ENCODE measurements at places on chromosomes 2 and 18.

DNA sequence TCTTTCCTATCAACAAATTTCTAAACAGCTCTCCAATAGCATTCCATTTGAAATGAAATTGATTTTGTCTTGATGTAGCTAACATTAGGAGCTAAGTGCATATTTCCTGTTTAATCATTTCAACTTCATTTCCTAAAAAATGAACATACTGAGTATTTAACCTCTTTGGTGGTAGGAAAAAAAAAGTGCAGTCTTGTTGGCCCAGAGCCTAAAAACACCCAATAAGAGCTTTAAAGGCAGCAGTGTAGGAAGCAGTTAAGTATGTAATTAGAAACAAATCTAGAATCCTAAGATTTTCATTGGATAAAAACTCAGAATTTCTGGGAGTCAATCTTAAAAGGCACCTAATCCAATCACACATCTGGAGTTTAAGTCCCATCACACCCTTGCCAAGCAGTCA, 71.0 kb upstream of the RBMS1 start:
- DNase-seq, result no peak

DNA sequence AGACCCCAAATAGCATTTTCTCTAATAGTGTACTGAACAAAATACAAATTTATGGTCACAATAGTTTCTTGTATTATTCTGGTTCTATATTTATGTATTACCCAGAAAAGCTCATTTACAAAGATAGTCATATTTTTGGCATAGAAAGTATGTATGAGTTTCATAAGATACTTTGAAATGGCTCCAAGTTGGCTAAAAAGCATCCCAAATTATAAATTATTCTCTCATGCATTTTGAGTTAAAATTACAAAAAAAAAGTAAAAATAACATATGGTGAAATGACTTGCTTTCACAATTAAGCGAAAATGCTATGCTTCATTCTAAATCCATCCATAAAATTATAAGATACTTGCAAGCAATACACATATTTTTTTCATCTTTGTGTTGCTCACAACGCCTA, 530.7 kb downstream of the ZNF804A start:
- no peak for DNase-seq

GRCh38 chr18:12659904-12660605, 2.1 kb upstream of the SPIRE1 start:
- DNase-seq, result peak; percentile 30

DNA sequence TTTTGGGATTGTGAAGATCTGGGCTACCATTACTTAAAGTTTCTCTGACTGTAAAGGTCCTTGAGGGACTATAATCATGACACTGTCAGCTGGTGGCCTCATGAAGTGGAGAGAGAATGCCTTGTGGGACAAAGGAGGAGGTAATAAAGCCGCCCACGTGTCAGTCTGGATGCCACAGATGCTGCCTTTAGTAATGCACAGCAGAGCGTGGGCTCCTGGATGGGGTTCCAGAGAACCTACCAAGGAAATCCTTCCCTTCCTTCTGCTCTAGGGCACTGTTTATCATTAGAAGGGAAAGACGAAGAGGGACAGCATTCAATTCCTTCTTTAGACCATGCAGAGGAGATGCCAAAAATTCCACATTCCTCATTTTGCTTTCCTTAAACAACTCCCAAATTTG, 63.5 kb downstream of the COL5A2 start:
- no peak for DNase-seq

DNA sequence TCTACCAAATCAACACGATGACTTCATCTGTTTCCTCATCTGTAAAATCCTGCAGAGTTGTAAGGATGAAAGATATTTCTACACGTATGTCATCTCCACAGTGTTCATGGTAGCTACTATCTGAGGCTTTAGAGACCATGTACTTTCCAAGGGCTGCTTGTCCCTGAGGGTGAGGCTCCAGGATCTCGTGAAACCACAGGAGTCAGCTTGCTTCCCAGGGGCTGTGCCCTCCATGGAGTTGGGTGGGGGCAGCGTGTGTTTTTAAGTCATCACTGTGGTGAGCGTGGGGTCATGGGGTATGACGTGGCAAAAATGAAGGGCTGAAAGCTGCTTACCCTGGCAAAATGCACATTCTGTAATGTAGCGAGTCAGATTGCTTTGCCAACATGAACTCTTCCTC, 81.6 kb downstream of the ASAP2 start:
- no peak for DNase-seq

GRCh38 chr2:119649364-119649917, 29.6 kb upstream of the TMEM177 start:
- no peak for DNase-seq

DNA sequence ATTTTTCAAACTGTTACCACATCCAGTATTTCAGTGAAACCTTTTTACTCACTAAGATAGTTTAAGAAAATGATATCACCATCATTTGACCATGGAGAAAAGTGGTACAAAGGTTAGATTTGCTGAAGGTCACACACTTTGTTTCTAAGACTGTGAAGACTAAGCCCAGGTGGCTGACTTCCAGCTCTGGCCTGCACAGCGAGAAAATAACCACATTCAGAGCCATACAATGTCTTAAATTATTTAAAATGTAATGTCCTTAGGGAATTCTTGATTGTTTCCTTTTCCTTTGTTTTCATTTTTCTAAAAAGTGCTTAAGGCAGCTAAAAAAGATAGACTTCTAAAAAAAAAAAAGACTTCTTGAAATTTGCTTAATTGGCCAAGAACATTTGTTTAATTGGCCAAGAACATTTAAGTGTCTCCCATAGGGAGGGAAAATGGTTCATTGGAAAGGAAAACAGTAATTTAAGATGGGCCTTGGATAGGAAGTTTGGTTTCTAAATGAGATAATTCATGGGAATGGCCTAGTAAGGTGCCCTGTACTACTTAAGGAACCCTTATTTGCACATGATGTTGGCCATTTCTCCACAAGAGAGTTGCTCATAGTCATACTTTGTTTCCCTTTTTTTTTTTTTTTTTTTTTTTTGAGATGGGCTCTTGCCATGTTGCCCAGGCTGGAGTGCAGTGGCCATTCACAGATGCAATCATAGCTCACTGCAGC, 45.2 kb downstream of the CYP1B1 start:
- DNase-seq, result no peak

DNA sequence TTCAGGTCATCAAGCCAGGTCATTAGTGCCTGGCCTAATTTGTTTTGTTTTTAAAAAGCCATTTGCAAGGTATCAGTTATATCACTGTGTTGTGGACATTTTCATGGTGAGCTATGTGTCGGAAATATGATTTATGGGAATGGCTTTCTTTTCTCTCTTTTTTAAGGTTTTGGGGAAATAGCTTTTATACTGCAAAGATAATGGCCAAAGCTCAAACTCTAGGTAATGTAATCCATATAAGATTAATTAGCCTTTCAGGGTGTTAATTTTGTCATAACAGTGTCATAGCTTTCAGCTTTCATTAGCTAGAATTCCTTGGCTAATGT, 45.8 kb downstream of the PCBP1 start:
- DNase-seq, result no peak

DNA sequence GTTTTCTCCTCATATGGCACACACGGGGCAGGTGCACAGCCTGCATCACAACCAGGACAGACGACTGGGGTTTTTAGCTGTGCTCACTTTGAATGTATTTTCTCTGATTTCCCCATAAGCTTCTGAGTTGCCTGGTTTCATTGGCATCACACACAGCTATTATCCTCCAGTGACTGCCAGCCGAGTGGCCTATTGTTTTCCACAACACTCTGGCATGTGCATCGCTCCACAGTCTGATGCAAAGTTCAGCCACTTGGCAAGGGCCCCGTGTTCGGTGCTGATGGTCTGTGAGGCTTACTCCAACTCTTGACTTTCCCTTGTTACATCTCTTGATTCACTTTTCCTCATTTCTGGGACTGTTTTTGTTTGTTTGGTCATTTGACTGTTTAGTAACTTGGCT, 593.1 kb downstream of the CBLN2 start:
- DNase-seq, result no peak

- no peak for DNase-seq
Observed at GRCh38 chr2:217269701-217270484, 410.0 kb upstream of the TNP1 start.

DNA sequence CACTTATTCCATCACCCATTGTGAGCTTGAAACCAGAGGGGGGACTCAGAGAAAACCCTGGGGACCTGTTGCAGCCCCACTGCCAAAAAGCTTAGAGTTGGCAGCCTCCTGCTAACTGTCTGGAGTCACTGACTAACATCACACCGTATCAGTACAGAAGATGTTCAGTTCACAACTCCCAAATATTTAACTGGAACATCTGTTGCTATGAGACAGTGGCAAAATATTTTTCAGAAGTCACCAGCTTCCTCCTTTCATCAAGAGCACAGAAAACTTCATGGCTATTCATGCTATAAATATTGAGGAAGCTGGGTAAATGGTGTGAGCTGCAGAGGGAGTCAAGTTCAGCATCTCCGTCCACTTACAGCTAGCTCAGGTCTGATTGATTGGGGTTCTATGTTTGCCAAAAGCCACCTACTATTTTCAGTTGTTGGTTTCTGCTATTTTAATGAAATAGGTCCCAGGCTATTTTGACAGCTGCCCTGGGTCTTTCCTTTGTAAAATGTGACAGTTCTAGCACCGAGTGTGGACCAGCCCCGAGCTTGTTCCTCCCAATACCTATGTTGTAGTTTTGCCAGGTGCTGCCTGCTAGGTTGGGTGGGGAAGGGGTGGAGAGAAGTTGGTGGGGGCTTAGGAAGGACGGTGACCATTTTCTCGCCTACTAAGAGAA, 9.8 kb downstream of the TUBB6 start:
- DNase-seq, result no peak

GRCh38 chr18:11327391-11328009, 178.1 kb upstream of the PIEZO2 start:
- no peak for DNase-seq

DNA sequence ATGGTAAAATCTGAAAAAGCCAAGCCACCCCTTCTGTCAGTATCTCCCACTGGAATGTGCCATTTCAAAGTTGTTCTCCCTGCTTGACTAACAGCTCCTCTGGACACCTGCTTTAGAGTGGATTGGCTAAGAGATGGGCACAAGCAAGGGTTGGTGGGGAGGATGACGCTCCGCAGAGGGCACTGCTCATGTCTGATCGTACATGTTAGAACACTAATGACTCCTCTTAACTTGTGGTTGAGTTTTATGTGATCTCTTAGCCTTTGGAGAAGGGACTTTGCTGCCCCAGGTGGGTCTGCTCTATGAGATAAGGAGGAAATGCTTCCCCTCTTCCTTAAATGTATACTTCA, 8.2 kb upstream of the KIAA2012 start:
- DNase-seq, result no peak

- DNase-seq, result no peak
Observed at GRCh38 chr2:192190474-192190873, 4.3 kb downstream of the TMEFF2 start.

DNA sequence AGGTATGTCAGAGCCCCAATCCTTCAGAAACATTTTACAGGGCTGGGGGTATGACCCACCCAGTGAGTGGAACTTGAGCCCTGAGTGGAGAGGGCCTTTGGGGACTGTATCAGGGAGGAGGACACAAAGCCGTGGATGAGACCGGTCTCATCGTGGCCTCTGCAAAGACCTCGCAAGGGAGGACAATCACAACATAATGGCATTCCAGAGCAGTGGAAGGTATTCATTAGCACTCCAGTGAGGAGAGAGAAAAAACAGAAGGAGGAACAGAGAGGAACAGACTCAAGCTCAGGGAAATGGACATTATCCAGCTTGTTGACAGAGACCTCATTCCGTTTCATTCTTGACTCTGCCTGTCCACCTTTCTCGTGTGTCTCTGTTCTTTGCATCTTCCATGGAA, 38.8 kb upstream of the CTAGE1 start:
- no peak for DNase-seq

GRCh38 chr2:218217360-218218267, 625 bp downstream of the ARPC2 start:
- peak; percentile 30 for DNase-seq

GRCh38 chr2:1246239-1246638, 167.0 kb upstream of the TPO start:
- no peak for DNase-seq

GRCh38 chr18:13435586-13436333, 217.2 kb downstream of the LDLRAD4 start:
- DNase-seq, result no peak

- DNase-seq, result no peak
Observed at GRCh38 chr18:53886058-53886457, 338.4 kb downstream of the MBD2 start.

GRCh38 chr2:40332191-40332826, 119.6 kb downstream of the SLC8A1 start:
- no peak for DNase-seq

- no peak for DNase-seq
Observed at GRCh38 chr18:54130177-54130576, 94.3 kb downstream of the MBD2 start.

DNA sequence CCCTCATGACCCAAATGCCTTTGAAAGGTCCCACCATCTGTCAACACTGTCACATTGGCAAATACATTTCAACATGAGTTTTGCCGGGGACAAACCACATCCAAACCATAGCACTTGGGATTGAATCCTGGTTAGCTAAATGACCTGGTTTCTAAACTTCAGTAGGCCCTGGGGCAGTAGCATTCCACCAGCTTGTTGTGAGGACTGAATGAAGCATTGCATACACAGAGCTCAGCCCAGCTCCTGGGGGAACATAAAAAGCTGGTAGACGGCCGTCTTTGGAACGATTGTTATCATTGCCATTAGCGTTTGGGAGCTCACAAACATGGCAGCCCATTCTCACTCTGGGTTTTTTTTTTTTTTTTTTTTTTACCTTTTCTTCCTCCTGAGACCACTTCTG, 57.5 kb upstream of the CXCR4 start:
- DNase-seq, result no peak

Data from WERI-Rb-1 (cell line).